ENCODE measurements at places on chromosomes 13 and 19. TPM values are rescaled to one million over a fixed set of nuclear protein-coding genes. Genes with fewer than 3 reads are reported as not detected.

The TEX29 gene
- total RNA-seq, result 0.36 TPM

The LILRB5 gene
- not detected for total RNA-seq

The COLGALT1 gene
- 108 TPM for total RNA-seq

- peak; percentile 6 for DNase-seq
Measured at GRCh38 chr19:30362156-30362754, 9.9 kb upstream of the ZNF536 start.

- no peak for DNase-seq
Measured at GRCh38 chr13:37014609-37015008, 14.0 kb downstream of the EXOSC8 start.

- no peak for DNase-seq
Measured at GRCh38 chr13:112118451-112119064, 51.6 kb downstream of the SOX1 start.

Measured in osteoblast (primary cell).